ENCODE measurements at places on chromosomes 2 and 18.

GRCh38 chr2:226813148-226813701, 13.6 kb upstream of the IRS1 start:
- DNase-seq: no peak

GRCh38 chr2:4098137-4098536, 394.8 kb downstream of the DCDC2C start:
- no peak for DNase-seq

- no peak for DNase-seq
These were observed 578.1 kb downstream of the PIK3C3 start for GRCh38 chr18:42533009-42533575.

GRCh38 chr2:159187106-159187505, 99.4 kb downstream of the WDSUB1 start:
- DNase-seq: no peak

GRCh38 chr2:179677077-179677688, 184.2 kb downstream of the ZNF385B start:
- DNase-seq: no peak

- DNase-seq: no peak
These were observed 180.4 kb upstream of the NRXN1 start for GRCh38 chr2:51212374-51212773.

DNA sequence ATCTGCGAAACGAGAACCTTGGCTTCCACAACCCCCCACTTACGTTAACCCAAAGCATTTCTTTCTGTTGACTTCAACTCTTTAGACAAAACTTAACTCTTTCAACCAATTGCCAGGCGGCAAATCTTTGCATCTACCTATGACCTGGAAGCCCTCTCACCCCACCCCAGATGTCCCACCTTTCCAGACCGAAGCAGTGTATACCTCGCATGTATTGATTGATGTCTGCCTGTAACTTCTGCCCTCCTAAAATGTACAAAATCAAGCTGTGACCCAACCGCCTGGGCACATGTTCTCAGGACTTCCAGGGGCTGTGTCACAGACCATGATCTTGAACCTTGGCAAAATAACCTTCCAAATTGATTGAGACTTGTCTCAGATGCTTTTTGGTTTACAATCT, 12.3 kb downstream of the AQP12B start:
- DNase-seq: no peak

DNA sequence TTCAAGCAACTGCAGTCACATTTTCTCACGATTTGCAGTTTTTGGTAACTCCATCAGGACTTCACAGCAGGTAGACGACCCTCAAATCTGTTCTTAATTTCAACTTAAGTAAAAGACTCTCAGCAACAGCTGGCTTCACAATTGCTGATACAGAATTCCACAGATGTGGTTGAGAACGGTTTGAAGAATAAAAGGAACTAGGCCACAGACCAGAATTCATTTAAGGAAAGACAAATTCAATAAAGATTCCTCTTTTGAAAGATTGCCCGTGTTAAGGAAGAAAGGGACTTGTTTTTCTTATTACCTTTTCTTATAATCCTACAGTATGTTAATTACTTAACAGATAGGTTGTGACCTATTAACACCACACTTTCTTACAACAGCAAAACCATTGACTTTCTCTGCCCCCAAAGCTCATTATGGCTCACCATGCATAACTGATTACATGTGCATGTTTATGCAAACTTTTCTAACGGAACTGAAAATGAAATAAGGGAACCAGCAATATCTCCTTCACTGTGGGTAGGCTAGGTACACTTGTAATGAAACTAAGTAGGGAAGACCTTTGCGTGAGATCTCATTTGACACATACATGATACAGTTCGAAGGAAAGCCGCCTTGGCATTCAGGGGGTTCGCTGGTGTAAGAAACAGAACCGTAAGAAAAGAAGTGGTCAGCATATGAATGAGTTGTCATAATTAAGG, 4.7 kb upstream of the ZNF516 start:
- DNase-seq: no peak

DNA sequence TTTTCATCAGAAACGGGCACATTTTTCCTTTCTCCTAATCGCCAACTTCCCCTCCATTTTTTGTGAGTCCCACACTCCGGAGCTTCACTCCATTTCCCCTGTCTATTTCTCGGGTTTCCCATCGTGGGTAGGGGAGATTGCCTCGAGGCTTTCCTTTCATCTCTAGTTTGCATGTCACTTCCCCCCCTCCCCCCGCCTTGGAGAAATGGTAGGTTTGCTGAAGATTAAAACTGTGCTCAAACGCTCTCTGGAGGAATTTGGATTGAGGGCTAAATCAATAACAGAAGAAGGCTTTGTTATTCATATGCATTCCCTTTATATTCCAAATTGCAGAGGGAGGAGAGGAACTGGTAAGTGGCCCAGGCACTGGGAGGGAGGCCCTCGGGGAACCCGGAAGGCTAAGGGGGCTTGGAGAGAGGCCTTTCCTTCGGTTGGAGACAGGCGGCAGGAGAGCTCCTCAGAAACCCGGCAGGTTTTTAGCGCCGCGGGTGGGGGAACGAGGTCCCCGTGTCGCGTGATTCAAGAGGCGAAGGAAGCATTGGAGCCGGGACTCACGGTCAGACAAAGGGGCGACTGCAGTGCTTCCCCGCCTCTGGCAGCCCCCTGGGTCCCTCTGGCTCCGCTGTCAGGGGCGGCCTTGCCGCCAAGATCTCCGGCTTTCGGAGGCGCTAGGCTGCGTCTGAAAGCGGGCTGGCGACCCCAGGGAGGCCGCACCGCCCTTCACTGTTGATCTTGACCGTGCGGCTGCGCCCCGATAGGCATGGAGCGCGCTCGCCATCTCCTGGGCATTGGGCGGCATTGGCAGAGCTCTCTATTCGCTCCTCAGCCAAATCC, 2.4 kb upstream of the HOXD12 start:
- no peak for DNase-seq

- no peak for DNase-seq
These were observed 168.9 kb downstream of the CTIF start for GRCh38 chr18:48707636-48708296.

DNA sequence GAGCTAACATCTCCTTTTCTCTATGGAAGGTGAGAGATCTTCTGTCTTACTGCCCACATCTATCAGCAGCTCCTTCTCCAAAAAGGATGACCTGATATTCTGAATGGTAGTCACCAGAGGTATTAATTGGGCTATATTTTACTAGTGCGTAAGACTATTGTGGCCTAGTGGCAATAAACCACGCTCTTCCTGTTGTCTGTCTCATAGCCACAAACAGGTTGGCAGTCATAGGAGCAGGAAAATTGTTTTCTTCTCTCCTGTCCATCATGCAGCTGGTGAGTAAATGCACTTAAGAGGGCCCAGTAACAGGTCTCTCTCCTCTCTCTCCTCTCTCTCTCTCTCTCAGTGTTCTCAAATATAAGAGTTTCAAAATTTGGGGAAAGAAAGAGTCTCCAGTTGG, 856.8 kb upstream of the ACVR2A start:
- no peak for DNase-seq

DNA sequence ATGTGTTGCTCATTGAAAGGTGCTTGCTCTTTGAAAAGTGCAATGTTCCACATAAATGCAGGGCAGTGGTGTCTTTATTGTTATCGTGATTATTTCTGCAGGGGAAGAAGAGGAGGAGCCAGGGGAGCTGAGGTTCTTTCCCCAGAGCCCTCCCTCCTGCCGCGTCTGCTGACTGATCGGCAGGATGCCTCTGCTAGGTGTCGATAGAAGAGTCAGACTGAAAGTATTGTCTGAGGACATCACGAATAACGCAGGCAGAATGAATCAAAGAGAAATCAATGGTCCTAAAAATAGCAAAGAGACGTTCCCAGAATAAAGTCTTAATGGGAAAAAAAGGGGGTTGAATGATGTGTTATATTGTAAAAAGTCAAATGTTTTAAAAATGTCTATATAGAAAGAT, 47.4 kb upstream of the SIX3 start:
- no peak for DNase-seq

GRCh38 chr2:44723921-44724320, 217.6 kb upstream of the SIX3 start:
- DNase-seq: no peak

DNA sequence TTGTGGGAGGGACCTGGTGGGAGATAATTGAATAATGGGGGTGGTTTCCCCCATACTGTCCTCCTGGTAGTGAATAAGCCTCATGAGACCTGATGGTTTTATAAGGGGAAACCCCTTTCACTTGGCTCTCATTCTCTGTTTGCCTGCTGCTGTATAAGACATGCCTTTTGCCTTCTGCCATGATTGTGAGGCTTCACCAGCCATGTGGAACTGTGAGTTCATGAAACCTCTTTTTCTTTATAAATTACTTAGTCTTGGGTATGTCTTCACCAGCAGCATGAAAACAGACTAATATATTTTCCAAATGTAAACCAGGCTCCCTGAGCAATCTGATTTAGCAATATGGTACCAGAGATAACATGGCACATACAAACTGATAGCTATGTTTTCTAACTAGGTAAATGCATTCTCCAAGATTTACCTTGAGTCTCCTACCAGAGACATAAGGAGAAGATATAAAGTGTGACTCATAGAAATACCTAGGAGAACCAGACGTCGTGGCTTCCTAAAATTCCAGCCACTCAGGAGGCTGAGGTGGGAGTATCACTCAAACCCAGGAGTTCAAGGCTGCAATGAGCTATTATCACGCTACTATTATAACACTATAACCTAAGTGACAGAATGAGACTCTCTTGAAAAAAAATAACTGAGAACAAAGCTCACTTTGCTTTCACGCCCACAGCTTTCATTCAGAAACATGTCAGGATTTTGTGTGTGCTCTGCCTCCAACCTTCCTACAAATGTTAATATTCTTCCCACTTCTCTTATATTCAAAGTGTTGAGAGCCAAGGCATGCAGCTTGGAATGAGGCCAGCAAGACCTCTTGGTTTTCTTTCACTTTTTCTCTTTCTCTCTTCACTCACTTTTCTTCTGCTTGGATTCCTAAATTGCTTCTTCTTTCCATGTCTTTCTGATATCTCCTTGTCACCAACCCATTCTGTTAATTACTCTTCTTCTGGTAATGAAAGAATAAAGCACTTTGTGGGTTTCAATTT, 263.9 kb upstream of the UBE2E3 start:
- DNase-seq: no peak

- DNase-seq: no peak
These were observed 63.9 kb downstream of the NCAPH start for GRCh38 chr2:96399342-96400048.

DNA sequence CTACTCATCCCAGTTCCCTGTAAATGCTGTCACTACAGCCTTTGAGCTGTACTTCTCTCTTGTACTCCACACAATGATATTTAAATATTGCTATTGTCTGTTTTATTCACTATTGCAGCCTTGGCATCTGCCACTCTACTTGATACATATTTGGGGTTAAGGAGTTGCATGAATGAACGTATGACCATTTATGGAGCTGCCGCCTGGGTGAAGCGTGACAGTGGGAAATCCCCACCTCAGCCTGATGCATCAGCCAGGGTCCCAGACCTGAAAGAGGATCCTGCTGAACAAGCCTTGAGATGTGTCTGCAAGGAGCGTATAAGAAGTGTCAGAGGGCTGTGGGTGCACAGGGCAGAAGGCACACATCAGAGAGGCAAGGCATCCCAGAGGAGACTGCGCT, 39.1 kb downstream of the MRPL35 start:
- DNase-seq: no peak

GRCh38 chr2:196959734-196960338, 33.3 kb upstream of the PGAP1 start:
- DNase-seq: no peak

DNA sequence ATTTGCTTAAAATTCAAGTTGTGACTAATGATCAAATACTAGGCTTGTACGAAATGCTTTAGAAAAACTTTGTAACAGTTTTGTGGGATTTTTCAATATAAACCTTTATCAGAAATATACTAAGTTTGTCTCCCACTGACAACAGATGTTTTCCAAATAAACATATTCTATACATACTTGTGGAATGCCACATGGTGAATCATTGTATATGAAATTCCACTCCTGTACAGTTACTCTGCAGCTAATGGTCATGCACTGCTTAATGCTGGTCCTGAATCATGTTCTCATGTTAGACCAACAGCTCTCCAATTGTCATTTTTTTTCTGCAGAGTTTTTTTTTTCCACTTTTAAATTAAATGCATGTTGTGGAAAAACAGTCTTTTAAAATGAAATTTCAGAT, 90.1 kb downstream of the DPP4 start:
- peak; percentile 13 for DNase-seq

DNA sequence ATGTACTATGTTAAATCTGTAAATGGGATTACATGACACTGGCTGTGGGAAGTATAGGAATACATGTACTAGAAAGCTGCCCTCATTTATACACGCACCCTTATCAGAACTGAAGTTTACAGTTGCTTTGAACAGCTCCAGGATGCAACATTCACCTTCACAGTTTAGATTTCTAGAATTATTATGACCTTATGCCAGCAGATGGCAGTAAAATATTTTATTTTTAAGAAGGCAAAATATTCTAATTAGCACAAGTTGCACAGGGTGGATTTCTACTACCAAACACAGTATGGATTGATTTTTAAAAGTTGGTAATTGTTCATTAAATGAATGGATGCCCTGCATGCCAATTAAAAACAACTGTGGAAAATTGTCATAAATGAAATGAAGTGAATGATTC, 670.4 kb downstream of the KCNJ3 start:
- no peak for DNase-seq

GRCh38 chr18:38932752-38933151, 1367.2 kb upstream of the CELF4 start:
- no peak for DNase-seq

GRCh38 chr2:221001381-221001801, 570.7 kb downstream of the EPHA4 start:
- DNase-seq: no peak

GRCh38 chr2:67599561-67599960, 202.4 kb downstream of the ETAA1 start:
- DNase-seq: no peak

- DNase-seq: no peak
These were observed 338.1 kb downstream of the SLC4A3 start for GRCh38 chr2:219965287-219966194.

DNA sequence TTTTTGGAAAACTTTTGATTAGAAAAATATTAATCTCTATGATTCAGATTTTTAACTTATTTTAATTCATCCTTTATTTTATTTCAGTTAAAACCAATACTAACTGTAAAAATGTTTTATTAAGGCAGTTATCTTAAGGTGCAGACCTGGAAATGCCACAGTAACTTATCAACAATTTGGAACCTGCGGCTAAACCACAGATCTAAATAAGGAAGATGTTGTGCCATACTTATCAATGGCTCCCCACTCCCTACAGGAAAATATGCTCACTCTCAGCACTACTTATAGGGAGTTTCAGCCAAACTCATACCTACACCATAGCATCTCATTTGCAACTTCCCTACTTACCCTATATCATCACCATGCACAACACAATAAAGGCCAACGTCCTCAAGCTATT, 226.9 kb upstream of the KYNU start:
- DNase-seq: no peak

DNA sequence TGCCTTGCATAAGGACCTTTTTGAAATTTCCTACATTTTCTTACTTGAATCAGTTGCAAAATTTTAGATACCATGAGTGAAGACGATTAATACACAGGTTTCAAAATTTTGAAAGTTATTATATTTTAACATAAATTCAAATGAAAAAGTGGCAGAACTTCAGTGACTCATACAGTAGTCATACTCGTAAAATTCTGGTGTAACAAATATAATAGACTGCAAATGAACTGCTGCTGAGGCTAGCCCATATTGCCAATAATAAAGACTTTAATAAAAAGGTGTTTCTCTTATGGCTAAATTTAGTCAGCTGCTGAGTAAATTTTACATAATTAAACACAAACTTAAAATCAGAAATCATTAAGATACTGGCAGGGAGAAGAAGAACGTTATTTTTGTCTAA, 36.9 kb downstream of the MSH6 start:
- no peak for DNase-seq
